ENCODE measurements at places on chromosomes 11 and 22.
A peak's percentile ranks its signal among the peaks of the same experiment; 100 is the strongest.

DNA sequence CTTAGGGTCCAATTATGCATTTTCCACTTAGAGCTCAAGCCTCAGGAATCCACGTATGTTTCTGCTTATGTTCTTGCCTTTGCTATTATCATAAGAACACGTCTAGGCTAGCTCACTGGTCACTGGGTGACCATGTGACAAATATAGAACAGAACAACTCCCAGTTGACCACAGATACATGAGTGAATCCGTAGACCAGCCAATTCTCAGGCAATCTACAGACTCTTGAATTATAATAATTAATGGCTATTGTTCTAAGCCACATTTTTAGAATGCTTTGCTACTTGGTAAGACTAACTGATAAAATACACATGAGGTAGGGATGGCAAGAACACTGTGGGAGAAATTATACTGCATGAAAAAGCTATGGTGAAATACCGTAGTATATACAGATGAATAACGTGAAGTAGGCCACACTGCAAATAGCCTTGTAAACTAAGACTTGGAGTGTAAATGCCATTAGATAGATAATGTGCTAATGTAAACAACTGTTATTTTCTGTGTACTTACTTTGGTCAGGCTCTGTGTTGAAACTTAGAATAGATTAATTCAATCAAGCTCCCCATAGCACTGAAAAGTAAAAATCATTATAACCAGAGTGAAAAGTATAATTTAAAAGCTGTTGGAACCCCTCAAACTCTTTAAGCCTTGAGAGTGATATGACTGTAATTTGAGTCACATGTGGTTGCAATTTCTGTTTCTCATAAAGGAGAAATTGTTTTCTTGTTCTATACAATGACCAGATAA, 366.2 kb upstream of the CCDC179 start:
- DNase-seq = no peak

DNA sequence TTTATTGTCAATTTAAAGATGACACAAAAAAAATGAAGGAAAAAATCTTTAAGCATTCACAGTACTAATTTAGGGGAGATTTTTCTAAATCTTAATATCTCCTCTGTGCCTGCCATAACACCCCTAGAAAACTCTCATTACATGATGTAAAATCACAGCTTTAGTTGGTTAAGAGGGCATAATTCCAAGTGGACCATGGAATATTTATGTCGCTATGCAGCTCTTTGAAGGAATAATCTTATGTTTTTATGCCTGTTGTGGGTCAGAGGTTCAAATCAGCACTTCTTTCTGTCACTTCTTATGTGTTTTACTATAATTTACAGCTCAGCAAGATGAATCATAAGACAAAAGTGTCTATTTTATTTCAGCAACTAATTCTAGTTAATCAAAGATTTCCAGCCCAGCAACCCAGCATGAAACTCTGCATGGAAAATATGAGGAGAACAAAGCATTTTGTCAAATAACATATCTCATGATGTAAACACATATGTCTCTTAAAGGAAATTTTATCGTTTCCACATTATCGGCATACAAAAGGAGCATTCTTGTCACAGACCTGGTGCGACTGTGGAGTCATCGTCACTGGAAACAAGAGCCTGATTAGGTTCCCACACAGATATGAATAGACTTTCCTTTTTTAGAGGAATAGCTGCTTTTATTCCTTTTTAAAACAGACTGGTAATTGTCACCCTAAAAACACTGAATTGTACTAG, 274.8 kb downstream of the SOX6 start:
- DNase-seq = no peak

DNA sequence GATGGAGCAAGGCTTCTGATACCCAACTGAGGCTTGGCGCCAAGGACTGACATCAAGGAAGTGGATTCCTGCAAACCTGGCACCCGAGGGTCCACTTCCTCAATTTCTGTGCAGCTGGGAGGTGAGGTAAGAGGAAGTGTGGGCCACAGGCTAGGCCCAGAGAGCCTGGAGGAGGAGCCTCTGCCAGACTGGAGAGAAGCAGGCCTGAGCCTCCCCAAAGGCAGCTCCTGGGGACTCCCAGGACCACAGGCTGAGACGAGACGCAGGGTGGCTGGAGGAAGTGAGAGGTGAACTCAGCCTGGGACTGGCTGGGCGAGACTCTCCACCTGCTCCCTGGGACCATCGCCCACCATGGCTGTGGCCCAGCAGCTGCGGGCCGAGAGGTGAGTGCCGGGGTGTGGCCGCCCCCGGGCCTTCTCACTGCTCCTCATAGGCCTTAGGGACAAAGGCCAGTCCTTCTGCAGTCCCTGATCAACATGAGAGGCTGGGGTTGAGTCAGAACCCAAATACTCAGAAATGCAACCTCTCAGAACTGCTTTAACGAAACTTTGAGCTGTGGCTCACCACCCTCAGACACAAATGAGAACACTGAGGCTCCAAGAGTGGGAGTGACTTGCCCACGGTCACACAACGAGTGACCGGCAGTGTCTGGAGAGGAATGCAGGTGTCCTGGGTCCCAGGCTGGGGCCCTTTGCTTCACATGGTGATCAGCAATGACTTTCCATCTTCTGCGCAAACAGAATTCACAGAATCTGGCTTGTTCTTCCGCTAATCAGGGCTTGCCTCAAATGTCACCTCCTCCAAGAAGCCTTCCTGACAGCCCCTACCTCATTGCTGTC, at the start of gene NCF4:
NCF4 (plus strand) TSS at position 186 of the 839 bp plus-strand sequence; CDS start at position 352, 166 bp downstream.
- no peak for DNase-seq

DNA sequence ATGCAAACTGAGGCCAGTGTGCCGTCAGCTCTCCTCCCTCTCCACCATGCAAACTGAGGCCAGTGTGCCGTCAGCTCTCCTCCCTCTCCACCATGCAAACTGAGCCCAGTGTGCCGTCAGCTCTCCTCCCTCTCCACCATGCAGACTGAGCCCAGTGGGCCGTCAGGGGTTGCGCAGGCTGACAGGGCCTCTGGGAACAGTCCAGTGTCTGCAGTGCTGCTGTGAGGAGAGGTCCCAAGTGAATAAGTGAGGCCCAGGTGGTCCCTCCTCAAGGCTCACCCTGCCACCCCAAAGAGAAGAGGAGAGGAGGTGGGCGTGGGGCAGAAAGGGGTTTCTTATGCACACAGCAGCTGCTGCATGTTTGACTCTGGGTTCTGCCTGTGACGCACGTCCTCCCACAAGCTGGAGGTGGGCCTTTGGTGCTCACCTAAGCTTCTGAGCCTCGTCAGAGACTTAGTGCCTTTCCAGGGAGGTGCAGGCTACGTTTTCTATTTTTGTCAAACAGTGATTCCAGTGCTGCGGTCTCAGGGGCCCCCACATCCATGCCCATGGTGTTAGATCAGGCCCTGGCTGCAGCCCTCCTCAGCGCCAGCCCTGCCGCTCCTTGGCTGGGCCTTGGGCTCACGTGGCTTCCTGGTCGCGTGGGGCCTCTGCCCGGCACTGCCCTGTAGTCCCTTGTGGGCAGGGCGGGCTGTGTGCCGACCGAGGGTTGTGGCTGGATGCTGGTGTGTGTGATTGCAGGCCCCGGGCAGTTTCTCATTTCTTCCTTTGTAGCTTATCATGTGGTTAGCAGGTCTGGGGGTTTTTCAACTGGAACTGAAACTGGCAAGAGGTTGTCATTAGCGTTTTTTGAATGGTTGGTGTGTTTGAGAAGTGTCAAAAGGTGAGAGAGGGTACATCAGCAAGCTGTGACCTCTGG, 7.1 kb downstream of the TPCN2 start:
- no peak for DNase-seq

GRCh38 chr22:50398831-50399648, 55.9 kb downstream of the PPP6R2 start:
- peak; percentile 17 for DNase-seq

DNA sequence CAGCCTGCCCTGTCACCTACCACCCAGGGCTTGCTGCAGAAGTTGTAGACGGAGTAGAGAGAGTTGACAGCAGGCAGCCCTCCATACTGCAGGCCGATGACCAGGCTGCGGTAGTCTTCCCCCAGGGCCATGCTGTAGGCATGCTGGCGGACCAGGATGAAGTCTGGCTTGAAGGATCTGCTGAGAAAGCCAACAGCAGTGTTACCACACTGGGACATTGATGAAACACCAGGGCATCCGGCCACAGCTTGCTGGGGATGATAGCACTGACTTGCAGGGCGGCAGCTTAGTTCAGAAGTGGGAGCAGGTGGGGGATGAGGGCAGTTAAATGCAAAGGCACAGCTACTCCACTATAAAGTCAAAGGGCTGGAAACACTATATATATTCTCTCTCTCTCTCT, 67.4 kb downstream of the TIMP3 start:
- no peak for DNase-seq

DNA sequence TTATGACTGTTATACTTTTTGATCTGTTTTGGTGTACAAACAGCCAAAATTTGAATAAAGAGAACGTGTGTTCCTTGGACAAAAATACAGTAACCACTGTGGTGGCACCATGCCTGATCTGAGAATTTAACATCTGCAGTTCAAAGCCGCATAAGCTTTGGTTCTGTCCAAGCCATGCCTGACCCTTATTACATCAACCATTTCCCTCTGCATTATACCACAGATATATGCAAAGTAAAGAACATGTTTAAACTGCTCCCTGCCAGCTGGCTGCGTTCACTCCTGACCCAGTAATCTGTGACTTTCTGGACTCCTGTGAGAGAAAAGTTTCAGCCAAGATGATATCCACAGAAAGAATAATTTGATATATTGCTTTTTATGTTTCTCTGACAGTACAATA, 890.5 kb upstream of the ANO3 start:
- no peak for DNase-seq

- no peak for DNase-seq
These were observed 13.3 kb upstream of the CEP295 start for GRCh38 chr11:93648158-93648557.

GRCh38 chr11:87281496-87281895, 243.8 kb downstream of the TMEM135 start:
- DNase-seq = no peak

DNA sequence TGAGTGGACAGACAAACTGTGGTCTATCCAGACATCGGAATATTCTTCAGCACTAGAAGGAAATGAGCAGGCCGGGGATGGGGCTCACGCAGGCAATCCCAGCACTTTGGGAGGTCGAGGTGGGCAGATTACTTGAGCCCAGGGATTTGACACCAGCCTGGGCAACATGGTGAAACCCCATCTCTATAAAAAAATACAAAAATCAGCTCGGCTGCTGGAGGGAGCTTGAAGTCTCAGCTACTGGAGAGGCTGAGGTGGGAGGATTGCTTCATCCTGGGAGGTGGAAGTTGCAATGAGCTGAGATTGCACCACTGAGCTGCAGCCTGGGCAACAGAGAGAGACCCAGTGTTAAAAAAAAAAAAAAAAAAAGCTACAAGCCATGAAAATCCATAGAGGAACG, 8.0 kb upstream of the CTSD start:
- DNase-seq = no peak

GRCh38 chr11:33866936-33867335, 24.9 kb downstream of the LMO2 start:
- no peak for DNase-seq

DNA sequence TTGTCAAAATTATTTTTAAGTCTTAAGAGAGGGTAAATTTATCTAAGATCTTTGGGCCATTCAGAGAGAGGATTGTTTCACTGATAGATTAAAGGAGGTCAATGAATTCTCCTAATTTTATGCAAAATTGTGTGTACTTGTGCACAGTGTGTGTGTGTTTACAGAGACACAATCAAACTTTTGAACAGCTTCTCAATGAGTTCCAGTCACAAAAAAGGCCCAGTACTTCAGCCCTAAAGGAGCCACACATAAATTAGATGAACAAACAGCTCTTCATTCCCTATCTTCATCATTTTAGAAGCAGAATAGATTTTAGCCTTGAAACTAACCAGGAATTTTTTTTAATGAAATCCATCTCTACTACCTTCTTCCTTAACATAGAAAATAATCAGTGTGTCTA, 9.7 kb downstream of the GRIA4 start:
- DNase-seq = no peak

All from NCI-H1105 (cell line).